ENCODE measurements at places on chromosomes 12 and 14. TPM values are rescaled to one million over a fixed set of nuclear protein-coding genes. Genes with fewer than 3 reads are reported as not detected.
A peak's percentile ranks its signal among the peaks of the same experiment; 100 is the strongest.

GRCh38 chr12:106097011-106097410 lies 41.7 kb downstream of the NUAK1 start:
- DNase-seq: no peak

DNA sequence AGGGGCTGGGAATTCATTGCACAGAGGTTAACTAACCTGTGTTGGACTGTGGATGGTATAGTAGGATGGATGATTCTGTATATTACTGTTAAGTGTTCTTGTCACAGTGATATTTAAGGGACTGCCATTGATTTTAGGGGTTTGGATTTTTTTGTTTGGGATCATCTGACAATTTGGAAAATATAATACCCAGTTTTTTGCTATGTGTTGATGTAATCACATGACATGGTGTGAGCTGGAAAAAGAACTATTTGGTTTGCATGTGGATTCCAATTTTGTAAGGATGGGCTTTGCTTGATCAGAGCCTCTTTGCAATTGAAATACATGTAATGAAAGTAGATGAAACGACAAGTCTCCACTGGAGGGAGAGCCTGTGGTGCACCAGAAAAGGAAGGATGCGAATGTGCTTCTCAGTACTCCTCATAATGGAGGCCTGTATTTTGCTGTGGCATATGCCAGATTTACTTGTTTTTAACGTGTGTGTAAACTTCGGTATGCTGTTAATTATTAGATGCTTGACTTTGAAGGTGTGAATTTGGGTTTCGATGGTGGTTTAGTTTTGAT lies 2.7 kb downstream of the DYRK2 start:
- DNase-seq: no peak

- DNase-seq: no peak
Measured at GRCh38 chr12:27516625-27517024, 7.4 kb upstream of the PPFIBP1 start.

- DNase-seq: no peak
Measured at GRCh38 chr14:90999299-90999698, 61.1 kb downstream of the RPS6KA5 start.

- no peak for DNase-seq
Measured at GRCh38 chr12:131003036-131003715, 49.5 kb downstream of the ADGRD1 start.

DNA sequence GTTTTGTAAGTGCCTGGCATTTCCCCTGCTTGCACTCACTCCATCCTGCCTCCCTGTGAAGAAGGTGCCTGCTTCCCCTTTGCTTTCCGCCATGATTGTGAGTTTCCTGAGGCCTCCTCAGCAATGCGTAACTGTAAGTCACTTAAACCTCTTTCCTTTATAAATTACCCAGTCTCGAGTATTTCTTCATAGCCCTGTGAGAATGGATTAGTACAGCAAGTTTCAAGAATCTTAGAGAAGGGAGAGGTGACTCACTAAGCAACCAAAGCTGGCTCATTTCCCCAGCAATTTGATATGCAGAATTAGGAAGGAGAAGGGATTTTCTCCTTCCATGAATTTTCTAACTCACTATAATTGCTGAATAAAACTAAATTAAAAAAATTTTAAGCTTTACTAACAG lies 251.0 kb upstream of the FOXG1 start:
- DNase-seq: no peak

DNA sequence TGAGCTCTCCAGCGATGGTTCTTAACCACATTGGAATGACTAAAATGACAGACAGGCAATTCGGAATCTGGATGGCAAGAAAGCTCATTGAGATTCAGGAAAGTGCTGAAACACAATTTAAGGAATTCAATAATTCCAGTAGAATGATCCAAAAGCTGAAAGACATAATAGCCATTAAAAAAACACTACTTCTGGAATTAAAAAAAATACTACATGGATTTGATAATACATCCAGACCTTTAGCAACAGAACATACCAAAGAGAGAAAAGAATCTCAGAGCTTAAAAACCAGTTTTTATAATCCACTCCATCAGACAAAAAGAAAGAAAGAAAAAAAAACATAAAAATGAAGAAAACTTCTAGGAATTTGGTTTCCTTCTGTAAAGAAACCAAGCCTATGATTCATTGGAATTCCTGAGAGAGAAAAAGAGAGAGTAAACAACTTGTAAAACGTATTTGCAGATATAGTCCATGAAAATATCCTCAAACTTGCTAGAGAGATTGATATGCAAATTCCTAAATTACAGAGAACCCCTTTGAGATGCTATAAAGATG lies 52.8 kb downstream of the SLCO1B1 start:
- no peak for DNase-seq

GRCh38 chr12:71640316-71640715 lies 23.3 kb downstream of the ZFC3H1 start:
- no peak for DNase-seq

GRCh38 chr12:132364348-132364902 lies 35.0 kb upstream of the GALNT9 start:
- DNase-seq: no peak

KRT3 gene
- not detected for total RNA-seq

DNA sequence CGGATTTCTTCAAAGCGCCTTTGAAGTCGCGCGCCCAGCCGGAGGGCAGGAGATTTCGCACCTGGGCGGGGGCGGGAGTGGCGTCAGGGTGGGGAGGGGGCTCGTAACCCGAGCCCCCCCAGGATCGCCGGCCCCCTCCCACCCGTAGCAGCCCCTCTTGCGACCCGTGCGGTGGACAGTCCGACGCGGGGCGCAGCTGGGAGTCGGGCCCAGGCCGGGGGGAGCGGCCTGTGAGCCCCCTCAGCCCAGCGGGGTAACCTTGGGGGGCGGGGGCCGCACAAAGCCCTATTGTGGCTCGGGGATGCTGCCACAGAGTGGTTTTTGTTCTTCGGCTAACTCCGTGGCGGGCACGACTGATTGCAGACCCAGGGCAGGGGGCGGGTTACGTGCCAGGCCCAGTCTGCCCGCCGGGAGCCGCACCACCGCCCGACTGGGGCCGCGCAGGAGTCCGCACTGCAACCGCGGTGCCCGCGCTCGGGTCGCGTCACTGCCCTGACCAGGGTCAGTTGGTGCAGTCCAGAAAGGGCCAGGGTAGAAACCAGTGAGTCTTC lies 4.2 kb upstream of the AAAS start:
- DNase-seq: peak; percentile 67

TWF1 gene
- total RNA-seq: 29.0 TPM

DNA sequence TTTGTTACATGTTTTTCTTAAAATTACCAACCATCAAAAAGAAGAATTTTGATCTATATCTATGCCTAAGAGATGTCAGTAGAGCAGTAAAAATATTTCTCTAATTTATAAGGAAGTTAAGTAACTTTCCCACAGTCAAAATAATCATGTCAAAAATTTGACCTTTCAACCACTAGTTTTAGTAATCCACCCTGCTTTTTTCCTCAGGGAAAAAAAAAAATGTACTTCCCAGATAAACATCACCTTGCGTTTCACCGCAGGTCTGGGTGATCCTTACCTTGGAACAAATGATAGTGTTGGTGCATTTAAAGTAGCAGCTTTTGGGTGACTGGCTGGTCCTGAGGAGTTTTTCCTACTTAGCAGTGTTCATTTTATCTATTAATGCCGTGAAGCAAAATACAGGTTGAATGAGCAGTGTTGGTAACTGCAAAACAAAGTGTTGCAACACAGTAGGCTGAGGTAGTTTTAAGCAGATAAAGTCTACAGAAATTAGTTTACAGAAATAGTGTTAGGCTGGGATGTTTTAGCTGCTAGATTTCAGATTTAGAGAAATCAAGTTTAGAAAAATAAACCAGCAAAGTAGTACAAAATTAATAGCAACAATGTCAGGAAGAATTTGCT lies 137.2 kb upstream of the DNM1L start:
- no peak for DNase-seq

CISTR gene
- not detected for total RNA-seq

DACT1 gene
- 1.0 TPM for total RNA-seq

DNA sequence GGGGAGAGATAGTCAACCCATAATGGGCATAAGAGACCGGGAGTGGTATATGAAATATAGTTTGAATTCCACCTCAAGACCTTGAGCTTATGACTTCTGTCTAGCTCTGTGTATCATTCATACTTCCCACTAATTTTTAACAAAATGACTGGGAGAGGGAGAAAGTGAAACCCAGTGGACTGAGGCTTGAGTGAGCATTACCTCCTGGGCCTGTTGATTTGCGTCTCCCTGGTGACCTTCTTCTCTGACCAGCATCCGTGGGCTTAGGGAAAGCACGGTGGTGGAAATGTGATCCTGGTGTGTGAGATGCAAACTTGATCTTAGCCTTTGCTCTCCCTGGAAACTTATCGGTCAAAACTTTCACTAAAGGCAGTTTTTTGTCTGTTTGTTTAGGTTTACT lies 207.9 kb upstream of the BCL2L14 start:
- no peak for DNase-seq

DNA sequence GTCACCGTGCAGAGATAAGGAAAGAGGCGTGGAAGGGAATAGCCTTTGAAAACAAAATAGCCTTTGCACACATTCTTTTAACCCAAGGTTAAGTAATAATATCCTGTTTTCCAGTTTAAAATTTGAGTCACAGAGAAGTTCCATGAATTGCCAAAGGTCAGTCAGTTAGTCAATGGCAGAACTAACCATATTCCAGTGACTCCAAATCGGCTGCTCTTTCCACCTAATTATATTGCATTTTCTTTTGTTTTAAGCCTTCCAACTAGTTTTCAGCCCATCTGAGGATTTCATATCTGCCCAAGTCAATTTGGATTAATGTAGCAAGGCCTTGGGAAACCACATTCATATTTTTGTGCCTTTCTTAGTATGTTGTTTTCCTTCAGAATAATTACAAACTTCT lies 373.0 kb downstream of the CCDC91 start:
- DNase-seq: no peak

BTBD6 gene
- total RNA-seq: 20.3 TPM

CLMN gene
- total RNA-seq: 67.7 TPM

GRCh38 chr14:70947739-70948138 lies 40.5 kb downstream of the PCNX1 start:
- DNase-seq: no peak

Measured in left lobe of liver (tissue), 2 donors.